ENCODE measurements at places on chromosomes 13 and 19.

DNA sequence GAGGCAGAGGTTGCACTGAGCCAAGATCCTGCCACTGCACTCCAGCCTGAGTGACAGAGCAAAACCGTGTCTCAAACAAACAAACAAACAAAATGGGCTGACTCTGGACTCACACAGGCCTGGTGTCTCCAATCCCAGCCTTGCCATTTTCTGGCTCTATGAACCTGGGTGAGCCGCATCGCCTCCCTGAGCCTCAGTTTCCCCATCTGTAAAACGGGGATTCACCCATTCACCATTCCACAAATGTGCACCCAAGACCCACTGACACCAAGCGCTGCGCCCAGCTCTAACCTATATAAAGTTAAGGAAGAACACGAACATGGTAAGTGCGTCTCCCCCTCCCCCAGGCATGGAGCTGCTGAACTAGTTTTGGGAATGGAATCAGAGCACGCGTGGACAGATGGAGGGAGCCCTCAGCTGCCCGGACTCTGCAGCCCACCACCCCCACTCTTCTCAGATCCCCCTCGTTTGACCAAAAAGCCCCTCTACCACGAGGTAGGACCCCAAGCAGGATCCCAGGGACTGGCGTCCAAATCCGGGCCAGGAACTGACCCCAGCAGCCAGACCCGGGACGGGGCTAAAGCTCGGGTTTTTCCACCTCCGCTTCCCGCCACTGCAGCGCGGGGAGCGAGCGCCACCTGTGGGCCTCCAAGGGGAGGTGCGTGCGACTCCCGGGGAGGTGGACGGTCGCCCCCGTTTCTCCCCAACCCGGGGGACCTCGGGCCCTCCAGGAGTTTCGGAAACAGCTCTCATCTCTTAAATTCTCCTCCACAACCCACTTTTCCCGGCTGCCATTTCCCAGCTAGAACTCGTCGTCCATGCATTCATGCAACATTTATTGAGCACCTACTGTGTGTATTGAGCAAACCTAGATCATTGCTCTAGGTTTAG, 33.0 kb upstream of the ADGRE5 start:
- DNase-seq: peak; percentile 66

DNA sequence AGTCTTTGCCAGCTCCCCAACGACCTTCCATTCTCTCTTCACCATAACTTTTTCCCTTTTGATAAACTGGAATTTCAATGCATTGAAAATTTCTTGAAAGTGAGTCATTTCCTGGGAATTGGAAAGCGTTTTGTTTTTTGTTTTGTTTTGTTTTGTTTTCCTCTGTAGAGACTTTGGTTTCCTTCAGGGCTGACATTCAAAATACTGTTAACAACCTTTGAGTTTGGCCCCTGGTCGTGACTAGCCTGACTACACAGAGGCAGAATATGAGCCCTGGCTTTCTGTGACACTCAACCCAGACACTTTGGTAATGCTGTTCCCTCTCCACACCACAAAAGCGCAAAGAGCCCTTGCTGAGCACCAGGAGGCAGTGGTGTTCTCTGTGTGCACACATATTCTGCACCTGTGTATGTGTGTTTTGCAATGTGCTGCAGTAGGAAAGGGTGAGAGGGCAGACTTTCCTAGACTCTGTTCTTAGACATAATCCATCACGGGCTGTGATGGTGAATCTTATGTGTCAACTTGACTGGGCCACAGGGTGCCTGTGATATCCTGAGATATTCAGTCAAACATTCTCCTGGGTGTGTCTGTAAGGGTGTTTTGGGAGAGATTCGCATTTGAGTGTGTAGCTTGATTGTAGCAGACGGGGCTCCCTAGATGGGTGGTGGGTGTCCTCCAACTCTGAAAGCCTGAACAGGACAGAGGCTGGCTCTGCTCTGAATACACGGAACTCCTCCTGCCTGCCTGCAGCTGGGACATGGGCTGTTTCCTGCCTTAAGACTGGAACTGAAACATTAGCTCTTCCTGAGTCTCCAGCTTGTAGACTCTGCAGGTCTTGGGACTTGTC, 29.5 kb upstream of the ANKRD10 start:
- DNase-seq: no peak

DNA sequence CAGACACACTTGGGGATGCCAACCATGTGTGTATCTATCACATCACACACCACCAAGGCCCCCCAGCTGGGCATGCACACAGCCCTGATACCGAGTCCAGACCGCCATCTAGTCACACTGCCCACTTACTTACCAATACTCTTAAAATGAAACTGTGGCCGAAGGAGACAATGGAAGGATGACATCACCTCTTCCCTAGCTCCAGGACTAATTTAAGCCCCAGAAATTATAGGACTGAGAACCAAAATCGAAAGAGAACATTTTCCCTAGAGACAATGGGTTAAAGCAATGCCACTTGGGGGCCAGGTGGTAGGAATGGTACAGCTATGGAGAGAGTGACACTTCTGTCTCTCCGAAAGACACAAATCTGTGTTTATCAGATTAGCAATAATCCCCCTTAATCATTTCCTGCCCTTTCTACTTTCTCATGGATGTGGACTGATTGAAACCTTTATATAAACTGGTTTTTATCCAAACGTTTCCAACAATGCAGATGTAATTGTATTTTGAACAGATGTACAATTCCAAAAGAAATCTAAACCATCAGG, 663 bp upstream of the GGACT start:
- no peak for DNase-seq

- peak; percentile 24 for DNase-seq
Measured at GRCh38 chr19:492091-492531, 4.2 kb upstream of the MADCAM1 start.

GRCh38 chr13:98509271-98510155, 67.4 kb downstream of the STK24 start:
- DNase-seq: peak; percentile 56

GRCh38 chr13:94053986-94054593, 425.4 kb downstream of the DCT start:
- no peak for DNase-seq

- DNase-seq: no peak
Measured at GRCh38 chr13:66210677-66211076, 1019.5 kb downstream of the PCDH9 start.

- DNase-seq: peak; percentile 38
Measured at GRCh38 chr13:44969551-44970484, 19.5 kb downstream of the NUFIP1 start.

DNA sequence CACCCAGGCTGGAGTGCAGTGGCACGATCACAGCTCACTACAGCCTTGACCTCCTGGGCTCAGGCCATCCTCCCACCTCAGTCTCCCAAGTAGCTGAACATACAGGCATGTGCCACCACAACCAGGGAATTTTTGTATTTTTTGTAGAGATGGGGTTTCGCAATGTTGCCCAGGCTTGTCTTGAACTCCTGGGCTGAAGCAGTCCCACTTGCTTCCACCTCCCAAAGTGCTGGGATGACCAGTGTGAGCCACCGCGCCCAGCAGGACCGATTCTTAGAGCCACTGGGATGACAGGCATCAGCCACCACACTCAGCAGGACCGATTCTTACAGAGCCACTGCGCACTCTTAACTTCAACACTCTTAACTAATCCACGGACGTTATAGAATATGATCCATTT, 54.9 kb upstream of the RANBP3 start:
- no peak for DNase-seq

- no peak for DNase-seq
Measured at GRCh38 chr19:7848779-7849457, 18.9 kb downstream of the EVI5L start.

GRCh38 chr13:107600971-107601370, 614.4 kb downstream of the LIG4 start:
- DNase-seq: no peak

GRCh38 chr13:23794267-23795161, 94.7 kb downstream of the MIPEP start:
- DNase-seq: no peak

GRCh38 chr19:18650021-18650390, 13.2 kb downstream of the KLHL26 start:
- no peak for DNase-seq

GRCh38 chr19:41998246-41999020, 4.4 kb upstream of the ATP1A3 start:
- DNase-seq: no peak

- DNase-seq: no peak
Measured at GRCh38 chr13:43243711-43244110, 220.3 kb downstream of the DNAJC15 start.

DNA sequence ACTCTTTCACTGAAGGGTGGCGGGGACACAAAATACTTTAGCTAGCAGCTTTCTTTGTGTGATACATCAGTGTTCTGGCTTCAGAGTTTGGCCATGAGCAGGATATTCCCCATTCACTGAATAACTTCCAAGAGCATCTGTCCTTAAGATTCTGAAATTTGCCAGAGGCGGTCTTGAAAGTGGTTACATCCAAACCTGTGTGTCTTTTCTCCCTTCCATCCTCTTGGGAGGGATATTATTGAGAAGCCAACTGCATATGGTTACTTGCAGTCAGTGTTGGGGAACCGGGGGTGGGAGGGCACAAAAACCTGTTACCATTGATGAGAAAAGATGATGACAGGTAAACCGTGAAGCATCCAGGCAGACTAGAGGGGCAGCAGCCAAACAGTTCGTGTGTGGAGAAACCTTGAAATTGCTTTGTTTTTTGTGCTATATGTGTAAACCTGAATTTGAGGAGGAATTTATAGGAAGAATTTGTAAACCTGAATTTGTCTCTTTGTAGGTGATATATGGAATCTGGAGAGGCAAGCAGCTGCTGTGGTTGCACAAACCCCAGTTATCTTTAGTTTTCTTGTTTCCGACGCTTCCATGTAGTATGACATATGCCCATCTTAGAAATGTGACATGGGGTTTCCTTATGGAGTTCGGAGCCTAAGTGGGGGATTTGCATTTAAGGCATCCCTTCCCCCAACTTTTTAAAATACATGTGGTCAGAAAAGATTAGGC, 104.8 kb downstream of the WDFY2 start:
- DNase-seq: no peak

DNA sequence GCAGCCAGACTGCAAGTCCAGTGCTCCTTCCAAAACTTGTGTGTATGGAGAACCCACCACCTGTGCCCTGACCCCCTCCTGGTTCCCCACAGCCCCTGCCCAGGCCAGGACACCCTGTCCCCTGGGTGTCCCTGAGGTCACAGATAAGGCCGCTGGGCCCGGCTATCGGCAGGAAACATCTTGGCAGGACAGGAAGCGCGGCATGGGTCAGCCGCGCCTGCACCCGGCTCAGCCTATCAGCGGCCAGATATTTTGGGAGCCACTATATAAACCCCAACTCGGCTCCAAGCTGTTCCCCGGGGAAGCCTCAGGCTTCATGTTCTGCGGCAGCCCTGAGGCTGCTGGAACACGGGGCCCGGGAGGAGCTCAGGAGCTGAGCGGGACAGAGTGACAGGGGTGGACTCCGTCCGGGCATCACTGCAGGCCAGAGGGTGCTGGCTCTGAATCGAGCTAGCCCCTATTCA, 60.8 kb downstream of the AP1M1 start:
- no peak for DNase-seq

DNA sequence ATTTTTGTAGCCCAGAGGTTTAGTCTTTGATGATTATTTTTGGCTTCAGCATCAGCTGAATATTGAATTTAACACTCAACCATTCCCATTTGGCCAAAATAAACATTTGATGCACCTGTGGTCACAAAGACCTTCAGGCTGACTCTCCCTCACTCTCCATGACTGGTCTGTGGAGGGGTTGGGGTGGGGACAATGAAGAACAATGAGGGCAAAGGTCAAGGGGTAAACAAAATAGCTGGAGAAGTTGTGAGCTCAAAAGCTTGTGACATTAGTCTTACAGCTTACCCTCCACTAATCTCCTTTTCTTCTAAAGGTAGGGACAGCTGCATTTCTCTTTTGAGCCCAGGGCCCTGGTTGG, 86.9 kb downstream of the SLC15A1 start:
- no peak for DNase-seq

DNA sequence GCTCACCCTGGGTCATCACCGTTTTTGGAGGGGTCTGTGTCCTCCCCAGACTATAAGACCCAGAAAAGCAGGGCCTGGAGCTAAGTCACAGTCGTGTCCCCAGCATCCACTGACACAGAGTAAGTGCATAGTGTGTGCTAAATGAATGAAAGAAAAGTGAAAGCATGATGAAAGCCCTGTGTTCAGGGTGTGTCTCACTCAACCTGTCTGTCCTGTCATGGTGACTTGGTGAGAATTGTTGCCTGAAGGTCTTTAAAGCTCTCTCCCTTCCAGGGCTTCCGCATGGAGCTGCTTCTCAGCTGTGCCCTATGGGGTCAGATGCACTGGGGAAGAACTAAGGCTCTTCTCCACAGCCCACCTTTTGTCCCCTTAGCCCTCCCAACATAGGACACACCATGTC, 20.5 kb upstream of the IGFL1 start:
- no peak for DNase-seq

- DNase-seq: no peak
Measured at GRCh38 chr13:112954488-112955270, 14.3 kb upstream of the MCF2L start.

DNA sequence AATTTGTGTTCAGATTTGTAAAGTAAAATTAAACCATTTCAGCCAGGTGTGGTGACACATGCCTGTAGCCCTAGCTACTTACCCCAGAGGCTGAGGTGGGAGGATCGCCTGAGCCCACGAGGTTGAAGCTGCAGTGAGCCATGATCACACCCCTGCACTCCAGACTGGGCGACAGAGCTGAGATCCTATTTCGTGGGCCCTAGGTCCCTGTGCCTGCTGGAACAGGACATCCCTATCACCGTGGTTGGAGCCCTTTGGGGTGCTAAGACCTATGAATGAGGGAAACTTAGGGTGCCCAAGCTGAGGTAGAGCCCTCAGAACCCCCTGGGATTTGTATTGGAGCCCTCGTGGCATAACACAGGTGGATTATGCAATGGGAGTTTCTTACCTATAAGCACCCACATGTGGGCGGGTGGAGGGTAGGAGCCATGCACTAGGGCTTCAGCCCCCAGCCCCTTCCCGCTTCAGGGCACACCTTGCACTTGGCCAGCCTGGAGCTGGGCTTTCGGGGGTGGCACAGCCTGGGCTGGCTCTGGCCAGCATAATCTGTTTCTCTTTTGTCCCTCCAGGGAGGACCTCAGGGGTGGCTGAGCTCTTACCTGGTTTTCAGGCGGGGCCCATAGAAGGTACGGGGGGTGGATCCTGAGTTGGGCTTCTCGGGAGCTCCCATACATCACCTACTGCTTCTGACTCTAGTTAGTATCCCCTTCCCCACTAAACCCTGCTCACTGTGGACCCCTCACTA, 7.2 kb upstream of the USF2 start:
- DNase-seq: no peak

GRCh38 chr19:40718774-40719391, 2.0 kb downstream of the ITPKC start:
- DNase-seq: no peak

DNA sequence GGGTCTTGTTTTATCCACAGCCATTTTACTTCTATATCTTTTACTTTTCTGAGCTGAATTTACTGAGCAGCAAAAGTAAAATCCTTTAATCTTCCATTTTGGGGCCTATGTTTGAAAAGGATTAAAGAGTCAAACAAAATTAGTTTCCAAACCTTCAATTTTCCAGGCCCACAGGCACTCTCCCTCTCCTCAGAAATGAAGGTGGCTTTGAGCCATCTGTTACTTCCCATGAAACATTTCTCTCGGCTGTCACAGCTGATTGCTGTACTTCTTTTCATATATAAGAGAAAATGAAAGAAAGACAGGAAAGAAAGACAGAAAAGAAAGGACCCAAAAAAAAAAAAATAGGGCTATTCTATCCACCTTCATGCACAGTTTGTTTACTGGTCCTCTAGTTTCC, 194.9 kb downstream of the LACC1 start:
- DNase-seq: no peak

- DNase-seq: no peak
Measured at GRCh38 chr13:96011291-96011872, 41.8 kb downstream of the UGGT2 start.

Measured in CD4-positive, alpha-beta T cell treated with Interleukin-10 for 1 hour (primary cell).